Epithelial cell of proximal tubule (primary cell): ENCODE measurements at places on chromosomes 13 and 19. TPM values are rescaled to one million over a fixed set of nuclear protein-coding genes. Genes with fewer than 3 reads are reported as not detected.

DNA sequence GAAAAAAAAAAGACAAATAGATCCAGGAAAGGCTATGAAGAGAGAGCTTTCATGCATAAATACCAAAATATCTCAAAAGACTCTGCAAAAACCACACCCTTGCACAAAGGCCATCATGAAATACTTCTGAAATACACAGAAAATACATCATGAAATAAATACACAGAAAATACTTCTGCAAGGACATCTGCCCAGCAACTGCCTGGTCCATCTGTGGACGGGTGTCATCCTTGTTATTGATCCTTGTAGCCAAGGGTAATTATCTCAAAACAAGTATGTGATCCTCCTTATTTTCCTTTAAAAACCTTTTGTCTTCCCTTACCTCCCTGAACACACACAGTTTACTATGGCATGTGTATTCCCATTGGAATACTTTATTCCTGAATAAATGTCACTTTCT, 6.9 kb downstream of the USPL1 start:
- DNase-seq, result no peak

GRCh38 chr13:27667946-27668345, 46.3 kb downstream of the POLR1D start:
- DNase-seq, result no peak

Gene KLHL1
- total RNA-seq, result not detected in 2 replicates

Gene ACP7
- 0.22 and 0.23 TPM in 2 replicates for total RNA-seq

Gene CBARP
- total RNA-seq, result 6.8 and 9.7 TPM in 2 replicates

Gene ITGBL1
- total RNA-seq, result 0.94 and 1.1 TPM in 2 replicates
